OCI-LY7 (cell line): ENCODE measurements at places on chromosomes 2 and 18. TPM values are rescaled to one million over a fixed set of nuclear protein-coding genes. Genes with fewer than 3 reads are reported as not detected.

GRCh38 chr2:200619279-200619678, 33.5 kb downstream of the AOX1 start:
- DNase-seq: no peak

GRCh38 chr2:152067823-152068222, 31.0 kb downstream of the CACNB4 start:
- DNase-seq: no peak

- no peak for DNase-seq
These were observed 58.9 kb upstream of the ZNF516 start for GRCh38 chr18:76553715-76554546.

Gene SKOR2
- total RNA-seq: not detected in 2 replicates

DNA sequence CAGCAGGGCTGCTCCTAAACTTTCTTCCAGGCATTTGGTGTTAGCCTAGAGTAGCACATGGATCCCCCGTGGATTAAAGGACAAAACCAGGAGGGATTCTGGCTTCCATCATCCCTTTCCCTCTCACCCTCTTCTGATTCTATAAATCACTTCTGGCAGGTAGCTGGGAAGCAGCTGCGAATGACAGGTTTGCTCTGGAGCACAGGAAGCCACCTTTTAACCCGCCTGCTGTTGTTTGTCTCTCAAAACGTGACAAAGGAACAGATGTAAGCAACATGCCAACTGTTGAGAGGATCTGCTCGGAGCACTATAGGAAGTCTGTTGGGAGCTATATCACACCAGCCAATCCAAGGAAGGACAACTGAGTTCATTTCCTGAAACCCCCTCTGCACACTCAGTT, 101.9 kb downstream of the ACTR2 start:
- no peak for DNase-seq
